Activated naive CD8-positive, alpha-beta T cell treated with anti-CD3 and anti-CD28 coated beads, Interleukin-2, amount 50 U/mL, for 16 hours (primary cell): ENCODE measurements at places on chromosomes 5 and 9.

DNA sequence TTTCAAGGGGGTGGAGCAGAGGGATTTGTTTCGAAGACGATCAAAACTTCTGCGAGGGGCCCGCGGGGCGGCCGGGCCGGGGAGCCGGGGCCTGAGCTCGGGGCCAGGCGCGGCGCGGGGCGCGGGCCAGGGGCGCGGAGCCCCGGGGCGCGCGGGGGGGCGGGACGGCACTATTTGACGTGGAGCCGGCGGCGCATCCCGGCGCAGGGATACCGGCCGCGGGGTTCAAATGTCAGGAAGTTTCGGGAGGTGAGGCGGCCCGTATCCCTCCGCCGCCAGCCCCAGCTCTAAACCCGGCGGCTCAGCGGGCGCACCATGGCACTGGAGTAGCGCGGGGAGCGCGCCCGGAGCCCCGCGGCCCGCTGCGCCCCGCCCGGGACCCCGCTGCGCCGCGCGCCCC lies at the start of gene LMX1B:
TSS of gene LMX1B (plus strand) at position 278 of the 400 bp plus-strand sequence. CDS start 522 bp downstream, outside the sequence.
- DNase-seq: no peak

DNA sequence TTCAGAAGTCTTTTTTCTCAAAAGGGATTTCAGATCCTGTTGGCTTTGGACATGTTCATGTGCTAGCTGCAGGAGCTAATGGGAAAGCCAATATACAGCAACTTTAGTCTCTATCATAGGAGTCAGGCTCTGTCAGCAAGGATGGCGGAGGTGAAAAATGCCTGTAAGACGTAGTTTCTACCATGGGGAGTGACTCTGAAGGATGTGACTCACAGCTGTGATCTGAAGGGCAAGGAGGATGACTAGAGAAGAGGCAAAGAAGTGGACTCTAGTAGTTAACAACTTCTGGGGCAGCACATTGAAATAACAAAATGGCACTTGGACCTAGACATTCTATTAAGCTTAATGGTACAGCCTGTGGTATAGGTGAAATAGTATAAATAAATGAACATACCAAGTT lies 3.1 kb upstream of the NDUFS4 start:
- DNase-seq: no peak

DNA sequence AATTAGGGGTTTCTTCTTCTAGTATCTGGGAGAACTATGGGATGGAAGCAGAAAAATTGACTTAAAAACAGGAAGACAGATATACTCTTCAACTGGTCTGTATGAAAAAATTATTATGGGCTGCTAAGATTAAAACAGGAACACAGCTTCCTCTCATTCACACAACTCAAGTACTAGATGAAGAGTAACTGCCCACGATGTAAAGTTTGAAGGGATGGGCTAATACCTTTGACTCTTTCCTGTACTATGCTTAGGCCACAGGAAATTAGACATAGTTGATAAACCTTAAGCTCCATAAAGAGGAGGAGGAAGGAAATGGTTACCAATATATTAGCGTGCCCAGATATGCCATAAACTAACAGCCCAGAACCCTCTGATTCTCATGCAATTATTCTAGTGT lies 88.6 kb downstream of the ANKRD31 start:
- no peak for DNase-seq

- no peak for DNase-seq
Measured at GRCh38 chr5:14442536-14442935, 139.1 kb upstream of the OTULINL start.
